CD14-positive monocyte (primary cell): ENCODE measurements at places on chromosomes 1 and 21. TPM values are rescaled to one million over a fixed set of nuclear protein-coding genes. Genes with fewer than 3 reads are reported as not detected.

Gene TTC39A
- 0.16 TPM in 1 of 2 replicates, not detected in the other for polyA plus RNA-seq

Gene FAM131C
- not detected for polyA plus RNA-seq

Gene HOOK1
- not detected for polyA plus RNA-seq

Gene SLFNL1
- polyA plus RNA-seq, result 0.11 TPM

Gene C8A
- polyA plus RNA-seq, result not detected

Gene SPATA6
- 8.0 TPM for polyA plus RNA-seq

Gene ITLN1
- polyA plus RNA-seq, result 1.6 TPM

Gene MX2
- 69.8 and 79.4 TPM in 2 replicates for polyA plus RNA-seq

Gene OR2L8
- polyA plus RNA-seq, result not detected in 2 replicates

Gene PIGV
- polyA plus RNA-seq, result 9.5 TPM

Gene PRAMEF12
- not detected for polyA plus RNA-seq

Gene CCNL2
- 10.4 TPM for polyA plus RNA-seq

Gene ADGRL4
- polyA plus RNA-seq, result not detected in 2 replicates

Gene CD84
- polyA plus RNA-seq, result 33.5 TPM

Gene AQP10
- polyA plus RNA-seq, result not detected in 2 replicates

Gene ZNF697
- 0.49 TPM for polyA plus RNA-seq

Gene IL20
- polyA plus RNA-seq, result not detected

Gene TRIM46
- not detected for polyA plus RNA-seq

Gene LCE6A
- not detected in 2 replicates for polyA plus RNA-seq

Gene CFHR5
- polyA plus RNA-seq, result not detected

Gene ATAD3C
- polyA plus RNA-seq, result not detected

Gene CASQ2
- not detected in 2 replicates for polyA plus RNA-seq

Gene LINGO4
- not detected for polyA plus RNA-seq

Gene FAM163A
- polyA plus RNA-seq, result not detected in 2 replicates

Gene ATP6V1G3
- polyA plus RNA-seq, result not detected in 2 replicates

Gene ARMH1
- polyA plus RNA-seq, result 15.8 TPM

Gene SHCBP1L
- polyA plus RNA-seq, result not detected

Gene TSSK3
- polyA plus RNA-seq, result 0.35 TPM

Gene RIPK4
- polyA plus RNA-seq, result 0.03 and 0.05 TPM in 2 replicates

Gene BLACAT1
- polyA plus RNA-seq, result not detected

Gene FAM151A
- not detected in 2 replicates for polyA plus RNA-seq

Gene BOLA1
- 5.1 and 8.8 TPM in 2 replicates for polyA plus RNA-seq

Gene C4BPA
- polyA plus RNA-seq, result 0.25 TPM

Gene LCK
- 1.7 TPM for polyA plus RNA-seq

Gene C1QA
- polyA plus RNA-seq, result 14.5 and 34.5 TPM in 2 replicates

Gene COPA
- 44.6 and 76.7 TPM in 2 replicates for polyA plus RNA-seq

Gene CA14
- polyA plus RNA-seq, result not detected

Gene CELA3A
- not detected for polyA plus RNA-seq

Gene PLEKHN1
- polyA plus RNA-seq, result 0.62 TPM

Gene SPATA17
- polyA plus RNA-seq, result not detected in 2 replicates

Gene OR2L5
- not detected for polyA plus RNA-seq
